Kidney epithelial cell (primary cell): ENCODE measurements at places on chromosomes 2 and 18. TPM values are rescaled to one million over a fixed set of nuclear protein-coding genes. Genes with fewer than 3 reads are reported as not detected.

INO80C gene
- 6.9 and 11.3 TPM in 2 replicates for total RNA-seq

AQP4 gene
- total RNA-seq, result under 0.01 TPM in 1 of 2 replicates, not detected in the other

SLC9A4 gene
- 2.2 and 3.2 TPM in 2 replicates for total RNA-seq

- no peak for DNase-seq
Observed at GRCh38 chr2:23753291-23754010, 173.5 kb downstream of the ATAD2B start.

DNA sequence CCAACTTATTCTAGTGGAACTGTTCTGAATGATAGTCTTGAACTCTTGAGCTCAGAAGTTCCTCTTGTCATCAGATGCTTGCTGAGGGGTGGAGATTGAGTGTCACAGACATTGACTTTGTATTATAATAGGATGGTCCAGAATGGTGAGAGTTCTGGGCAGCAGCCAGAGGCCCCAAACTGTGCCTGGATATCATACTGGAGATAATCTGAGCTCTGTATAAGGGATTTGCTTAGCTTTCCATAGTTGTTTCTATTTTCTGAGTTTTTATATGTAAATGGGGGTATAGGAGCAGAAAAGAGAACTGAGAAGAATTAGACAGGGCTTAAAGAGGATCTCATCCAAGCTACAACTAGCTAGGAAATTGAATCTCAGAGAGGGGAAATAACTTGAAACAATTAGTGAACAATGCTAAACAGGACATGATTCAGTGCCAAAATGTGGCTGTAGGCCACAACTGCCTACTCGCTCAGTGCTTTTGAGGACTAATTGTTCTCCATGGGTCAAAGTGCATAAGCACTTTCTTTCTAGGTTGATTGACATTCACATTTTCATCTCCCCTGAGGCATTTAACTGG is 10.1 kb upstream of the LCLAT1 start:
- no peak for DNase-seq

PLCL1 gene
- 0.08 and 0.14 TPM in 2 replicates for total RNA-seq
